LoVo (cell line): ENCODE measurements at places on chromosomes 12 and 14.
A peak's percentile ranks its signal among the peaks of the same experiment; 100 is the strongest.

GRCh38 chr14:69204753-69205152 lies 13.5 kb downstream of the EXD2 start:
- no peak for DNase-seq

DNA sequence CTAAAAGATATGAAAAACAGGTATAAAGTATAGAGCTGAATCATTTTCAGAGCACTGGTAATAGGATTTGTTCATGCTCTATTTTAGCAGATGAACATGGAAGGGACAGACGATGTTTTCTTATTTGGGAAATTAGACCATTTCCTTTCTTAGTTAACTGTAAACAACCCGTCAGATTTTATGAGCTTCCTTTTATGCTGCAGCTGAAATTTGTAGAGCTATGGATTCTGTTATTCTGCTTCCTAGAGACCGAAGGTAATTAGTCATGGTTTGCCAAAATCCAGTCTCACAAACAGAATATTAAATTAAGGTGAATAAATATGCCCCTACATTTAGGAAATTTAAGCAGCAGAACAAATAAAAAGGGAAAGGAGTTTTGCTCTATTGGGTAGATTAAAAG lies 180.2 kb upstream of the SYT1 start:
- DNase-seq = no peak

GRCh38 chr14:75452324-75452723 lies 24.5 kb downstream of the JDP2 start:
- no peak for DNase-seq

- DNase-seq = no peak
Measured at GRCh38 chr12:91275321-91275720, 92.7 kb upstream of the DCN start.

- peak; percentile 12 for DNase-seq
Measured at GRCh38 chr12:49622501-49623141, 740 bp upstream of the PRPF40B start.

DNA sequence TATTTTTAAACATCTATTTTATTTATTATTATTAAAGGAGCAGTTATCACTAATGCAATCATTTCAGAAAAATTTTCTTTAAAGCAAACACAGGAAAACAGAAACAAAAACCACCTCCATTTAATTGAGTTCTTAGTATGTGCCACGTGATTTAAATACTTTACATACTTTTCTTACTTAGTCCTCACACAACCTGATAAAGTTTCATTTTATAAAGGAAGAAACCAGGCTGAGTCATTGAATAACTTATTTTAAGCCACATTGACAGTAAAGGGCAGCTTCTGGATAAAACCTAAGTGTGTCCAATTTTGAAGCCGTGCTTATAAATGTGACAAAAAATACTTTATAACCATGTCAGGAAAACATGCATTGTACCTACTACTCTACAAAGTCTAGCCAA lies 57.1 kb upstream of the PCED1B start:
- no peak for DNase-seq

DNA sequence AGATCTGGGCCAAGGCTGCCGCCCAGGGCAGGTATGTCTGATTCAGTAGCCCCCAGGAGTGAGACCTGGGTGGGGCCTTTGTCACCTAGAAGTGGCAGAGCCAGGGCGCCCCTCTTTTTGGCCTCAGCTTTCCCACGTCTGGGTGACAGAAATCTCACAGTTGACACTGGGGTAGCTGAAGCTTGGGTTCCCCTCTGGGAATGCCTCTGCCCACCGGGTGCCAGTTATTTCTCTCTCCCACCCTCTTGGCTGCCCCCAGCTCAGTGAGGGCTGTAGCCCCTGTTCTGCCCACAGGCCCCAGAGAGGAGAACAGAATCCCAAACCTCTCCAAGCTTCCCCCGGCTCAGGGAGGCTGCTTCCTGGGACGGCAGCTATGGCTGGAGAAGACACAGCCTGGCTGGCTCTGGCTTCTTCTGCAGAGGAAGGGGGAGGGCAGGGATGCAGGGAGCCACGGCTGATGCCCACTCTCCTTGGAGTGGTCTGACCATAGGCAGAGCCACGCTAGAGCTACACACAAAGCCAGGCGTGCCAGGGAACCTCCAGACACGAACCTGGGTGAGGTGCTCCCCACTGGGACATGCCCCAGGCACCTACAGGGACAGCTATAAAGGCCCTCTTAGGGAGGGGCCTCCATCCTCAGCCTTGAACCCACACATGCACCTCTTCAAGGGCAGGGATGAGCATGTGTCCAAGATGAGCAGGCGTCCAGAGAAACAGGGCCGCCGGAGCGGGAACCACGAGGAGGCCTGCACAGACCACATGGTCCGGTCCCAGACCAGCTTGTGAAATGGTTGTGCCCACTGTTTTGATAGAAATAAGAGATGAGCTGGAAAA lies 51.7 kb downstream of the BEGAIN start:
- no peak for DNase-seq

- DNase-seq = no peak
Measured at GRCh38 chr12:43585676-43586075, 33.7 kb upstream of the ADAMTS20 start.

- DNase-seq = peak; percentile 94
Measured at GRCh38 chr12:27549801-27550652, 26.0 kb downstream of the PPFIBP1 start.

GRCh38 chr12:23628806-23629205 lies 320.7 kb downstream of the SOX5 start:
- DNase-seq = no peak

DNA sequence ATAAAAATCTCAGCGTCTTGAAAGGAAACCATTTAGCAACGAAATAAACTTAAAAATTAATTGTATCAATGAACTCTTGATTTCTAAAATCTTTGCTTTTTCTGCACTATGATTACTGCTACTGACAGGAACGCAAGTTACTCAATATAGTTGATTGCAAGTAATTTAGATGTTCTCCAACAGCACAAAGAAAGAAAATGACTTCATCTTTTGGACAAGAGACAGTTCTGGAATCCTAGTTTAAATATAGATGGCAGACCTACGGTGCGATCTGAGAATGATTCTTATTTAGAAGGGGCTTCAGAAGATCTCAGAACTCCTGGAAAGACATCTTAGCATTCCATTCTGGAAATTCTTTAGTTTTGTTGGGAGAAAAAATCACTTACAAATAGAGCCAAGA lies 1.4 kb upstream of the SUDS3 start:
- no peak for DNase-seq

DNA sequence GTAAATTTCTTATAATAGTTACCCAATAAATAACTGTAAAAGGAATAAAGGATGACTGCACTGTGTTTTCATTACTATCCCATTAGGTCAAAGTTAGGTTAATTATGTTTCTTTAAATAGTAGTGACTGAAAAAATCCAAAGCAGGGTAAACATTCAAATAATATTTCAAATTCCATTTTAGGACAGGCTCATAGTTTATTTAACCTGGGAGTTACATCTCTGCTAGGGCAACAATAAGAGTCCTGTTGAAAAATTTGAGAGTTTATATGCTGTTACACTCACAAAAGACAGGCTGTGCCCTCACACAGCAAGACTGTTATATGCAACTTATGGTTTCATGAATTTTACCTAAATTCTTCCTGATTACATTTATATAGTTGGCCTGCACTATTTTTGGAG lies 8.0 kb downstream of the ERP27 start:
- no peak for DNase-seq

- DNase-seq = no peak
Measured at GRCh38 chr14:42563313-42563712, 956.6 kb downstream of the LRFN5 start.

- no peak for DNase-seq
Measured at GRCh38 chr12:114836609-114837008, 152.6 kb upstream of the TBX3 start.

GRCh38 chr14:91354979-91355685 lies 62.5 kb downstream of the CCDC88C start:
- DNase-seq = no peak

DNA sequence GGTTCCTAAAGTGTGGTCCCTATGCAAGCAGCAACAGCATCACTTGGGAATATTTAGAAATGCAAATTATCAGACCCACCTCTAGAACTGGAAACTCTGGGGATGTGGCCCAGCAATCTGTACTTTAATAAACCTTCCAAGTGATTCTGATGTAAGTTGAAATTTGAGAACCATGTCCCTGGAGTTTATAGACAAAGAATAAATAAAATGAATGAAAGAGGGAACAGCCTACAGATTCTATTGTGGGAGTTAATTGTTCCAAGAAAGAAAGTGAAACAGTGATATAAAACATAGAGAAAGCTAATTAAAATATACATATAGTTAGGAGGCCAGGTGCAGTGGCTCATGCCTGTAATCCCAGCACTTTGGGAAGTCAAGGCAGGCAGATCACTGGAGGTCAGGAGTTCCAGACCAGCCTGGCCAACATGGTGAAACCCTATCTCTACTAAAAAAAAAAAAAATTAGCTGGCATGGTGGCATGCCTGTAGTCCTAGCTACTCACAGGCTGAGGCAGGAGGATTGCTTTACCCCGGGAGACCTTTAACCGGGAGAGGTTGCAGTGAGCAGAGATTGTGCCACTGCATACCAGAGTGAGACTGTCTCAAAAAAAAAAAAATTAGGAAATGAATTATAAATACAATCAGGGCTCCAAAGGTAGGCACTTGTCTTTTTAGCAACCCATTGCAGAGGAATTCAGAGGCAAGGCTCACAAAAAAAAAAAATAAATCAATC lies 507.5 kb downstream of the NAV3 start:
- no peak for DNase-seq

DNA sequence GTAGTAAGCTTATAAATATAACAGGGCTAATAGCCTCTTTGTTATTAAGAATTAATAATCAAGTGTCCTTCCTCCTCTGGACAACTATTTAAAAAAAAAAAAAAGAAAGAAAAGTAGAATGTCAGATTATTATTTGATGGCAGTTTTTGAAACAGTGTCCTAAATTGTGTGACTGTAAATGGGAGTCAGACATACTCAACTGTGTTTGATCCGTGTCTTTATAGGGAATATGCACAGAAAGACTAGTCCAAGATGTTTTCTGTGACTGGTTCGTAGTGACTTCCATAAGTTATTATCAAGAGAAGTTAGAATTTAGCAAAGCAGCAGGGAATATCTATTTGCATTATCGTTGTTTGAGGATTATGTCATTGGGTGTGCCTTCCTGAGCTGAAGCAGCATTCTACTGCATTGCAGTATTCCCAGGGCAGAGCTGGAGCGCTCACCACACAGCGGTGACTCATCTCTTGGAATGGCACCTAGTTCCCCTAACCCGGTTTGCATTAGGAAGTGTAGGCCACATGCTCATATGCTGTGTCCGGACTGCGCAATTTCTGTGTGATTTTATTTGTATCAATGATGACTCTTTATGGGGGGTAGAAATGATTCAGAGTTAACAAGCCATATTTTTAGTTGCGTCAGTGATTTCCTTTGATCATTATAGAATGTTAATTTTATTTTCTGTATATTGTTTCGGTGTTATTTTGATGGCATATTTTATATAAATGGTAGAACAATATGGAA lies 7.9 kb downstream of the DYNC1H1 start:
- peak; percentile 96 for DNase-seq
